ENCODE measurements at places on chromosomes 7 and 10.

GRCh38 chr7:106757846-106758245 lies 96.9 kb upstream of the CCDC71L start:
- no peaks in the 10 kb centered on the region for H3K27me3 ChIP-seq
- no peaks in the 10 kb centered on the region for H3K4me1 ChIP-seq
- no peaks in the 10 kb centered on the region for H3K36me3 ChIP-seq
- no peak overlapping the region for H3K27ac ChIP-seq
- H3K4me3 ChIP-seq: no peak overlapping the region

GRCh38 chr10:117164592-117165537 lies 26.8 kb upstream of the VAX1 start:
- no peak overlapping the region for H3K27ac ChIP-seq
- no peaks in the 10 kb centered on the region for H3K36me3 ChIP-seq
- DNase-seq: no peak
- H3K4me1 ChIP-seq: peaks cover 4% of the 10 kb centered on the region
- H3K4me3 ChIP-seq: no peak overlapping the region

DNA sequence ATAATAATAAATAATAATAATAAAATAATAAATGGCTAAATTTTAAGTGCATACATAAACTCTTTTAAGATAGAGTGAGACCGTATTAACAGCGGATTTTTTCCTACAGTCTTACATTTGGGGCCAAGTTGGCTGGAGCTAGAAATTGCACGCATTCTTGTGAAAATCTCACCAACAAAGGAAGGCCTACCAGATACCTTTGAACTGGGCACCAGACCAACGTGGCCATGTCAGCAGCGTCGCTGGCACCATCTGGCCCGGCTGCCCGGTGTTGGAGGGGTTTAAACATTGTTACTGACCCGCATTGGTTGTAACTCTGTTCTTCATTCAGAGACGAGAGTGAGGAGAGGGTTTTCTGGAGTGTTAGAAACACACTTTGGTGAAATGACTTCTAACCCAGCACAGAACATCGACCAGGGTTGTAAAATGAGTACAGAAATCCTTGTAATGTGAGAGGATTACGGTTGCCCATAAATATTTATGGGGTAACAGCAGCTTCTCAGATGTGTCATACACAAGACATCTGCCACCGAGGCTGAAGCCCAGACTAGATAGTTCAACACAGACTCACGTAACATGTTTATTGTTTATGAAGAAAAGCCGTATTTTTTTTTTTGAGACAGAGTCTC lies 34.6 kb upstream of the UNCX start:
- H3K27me3 ChIP-seq: peaks cover 2% of the 10 kb centered on the region
- H3K27ac ChIP-seq: no peak overlapping the region
- H3K4me1 ChIP-seq: no peaks in the 10 kb centered on the region

DNA sequence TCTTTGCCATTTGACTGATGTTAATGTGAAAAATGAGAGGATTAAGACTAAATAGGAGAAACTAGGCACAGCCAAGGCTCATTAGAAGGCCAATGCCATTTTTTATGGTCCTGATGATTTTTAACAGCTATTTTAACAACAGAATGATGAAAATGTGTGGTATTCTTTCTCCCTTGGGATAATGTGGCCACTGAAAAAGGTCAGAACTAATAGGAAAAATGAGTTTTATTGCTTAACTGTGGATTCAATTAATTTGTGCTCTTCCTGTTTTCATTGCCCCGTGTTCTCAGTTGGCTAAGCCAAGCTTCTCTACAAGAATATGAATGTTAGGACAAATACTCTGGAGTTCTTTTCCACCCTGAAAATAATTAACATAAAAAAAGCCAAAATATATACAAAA lies 56.6 kb downstream of the BMPER start:
- H3K27me3 ChIP-seq: no peaks in the 10 kb centered on the region
- H3K36me3 ChIP-seq: no peaks in the 10 kb centered on the region
- H3K4me1 ChIP-seq: no peaks in the 10 kb centered on the region
- DNase-seq: no peak

GRCh38 chr10:77770081-77770867 lies 132.7 kb upstream of the KCNMA1 start:
- DNase-seq: no peak
- no peak overlapping the region for H3K4me3 ChIP-seq
- H3K27ac ChIP-seq: no peak overlapping the region
- H3K4me1 ChIP-seq: no peaks in the 10 kb centered on the region
- no peaks in the 10 kb centered on the region for H3K27me3 ChIP-seq
- H3K36me3 ChIP-seq: no peaks in the 10 kb centered on the region

- peak; percentile 85 for DNase-seq
- H3K36me3 ChIP-seq: no peaks in the 10 kb centered on the region
- no peak overlapping the region for H3K4me3 ChIP-seq
Observed at GRCh38 chr10:127872871-127873600, 19.7 kb downstream of the CLRN3 start.
